ENCODE measurements at places on chromosomes 11 and 22.

GRCh38 chr11:2355000-2355644 is 22.0 kb upstream of the CD81 start:
- peak; percentile 14 for DNase-seq

- DNase-seq: peak; percentile 9
Measured at GRCh38 chr11:78907636-78908035, 333.0 kb upstream of the NARS2 start.

- no peak for DNase-seq
Measured at GRCh38 chr11:130077671-130078070, 8.0 kb downstream of the APLP2 start.

DNA sequence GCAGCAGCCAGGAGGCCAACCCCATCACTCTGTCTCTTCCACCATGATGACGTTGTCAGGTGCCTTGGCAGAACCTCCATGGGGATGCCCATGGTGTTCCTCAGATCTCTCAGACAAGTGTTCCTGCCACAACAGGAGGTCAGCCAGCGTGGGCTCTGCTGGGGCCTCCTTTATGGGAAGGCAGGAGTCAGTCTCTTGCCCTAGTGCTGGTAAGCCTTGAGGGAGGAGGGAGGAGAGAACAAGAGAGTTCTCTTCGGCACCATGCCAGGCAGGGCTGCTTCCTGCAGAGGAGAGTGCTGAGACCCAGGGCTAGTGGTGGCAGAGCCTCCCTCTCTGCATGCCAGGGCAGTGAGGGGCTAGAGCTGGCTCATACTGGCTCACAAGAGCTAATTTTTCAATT is 32.5 kb downstream of the GNAZ start:
- DNase-seq: no peak

DNA sequence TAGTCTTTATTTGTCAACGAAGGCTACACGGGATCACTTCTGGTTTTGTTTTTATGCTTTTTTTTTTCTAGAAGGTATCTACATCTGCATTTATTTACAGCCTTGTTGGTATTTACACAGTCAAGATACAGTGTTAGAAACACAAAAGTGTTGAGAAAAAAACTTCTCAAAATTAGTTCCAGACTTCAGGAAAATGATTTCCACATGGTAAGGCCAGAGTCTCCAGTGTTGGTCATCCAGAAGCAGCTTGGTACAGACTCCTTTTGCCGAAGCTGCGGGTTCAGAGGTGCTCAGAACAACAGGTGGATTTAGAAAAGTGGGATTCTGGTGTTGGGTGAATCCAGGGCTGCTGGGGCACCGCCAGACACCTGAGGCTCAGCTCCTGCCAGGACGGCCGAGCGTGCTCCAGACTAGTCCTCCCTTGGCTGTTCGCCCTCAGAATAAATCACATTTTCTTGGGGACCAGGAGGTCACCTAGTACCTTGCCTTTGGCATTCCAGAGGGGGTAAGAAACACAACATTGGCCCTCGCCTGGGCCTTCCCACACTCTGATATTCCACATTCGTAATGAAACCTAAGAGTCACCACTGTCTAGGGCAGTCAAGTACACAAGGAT is 78.7 kb upstream of the NARS2 start:
- no peak for DNase-seq

DNA sequence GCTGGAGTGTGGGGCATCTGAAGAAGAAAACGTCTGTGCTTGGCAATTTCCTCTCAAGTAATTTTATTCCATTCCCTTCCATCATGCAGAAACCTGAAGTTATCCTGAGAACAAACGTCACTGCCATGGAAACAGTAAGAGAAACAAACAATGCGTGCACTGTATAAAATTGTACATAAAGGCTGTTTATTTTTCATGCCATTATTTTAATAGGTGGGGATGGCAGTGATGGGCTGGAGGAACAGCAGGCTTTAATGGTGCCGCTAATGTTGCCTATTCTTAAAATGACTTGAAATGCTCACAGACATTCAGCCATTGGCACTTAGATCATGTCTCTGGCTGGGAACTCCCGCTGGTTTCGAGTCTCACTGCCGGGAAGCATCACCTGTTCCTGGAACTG is 7.5 kb upstream of the SEZ6L start:
- no peak for DNase-seq

GRCh38 chr22:24833881-24834495 is 28.0 kb downstream of the SGSM1 start:
- no peak for DNase-seq

- DNase-seq: no peak
Measured at GRCh38 chr11:83070731-83071566, 748 bp downstream of the RAB30 start.

GRCh38 chr22:29341056-29341848 is 25.8 kb upstream of the RASL10A start:
- DNase-seq: no peak

DNA sequence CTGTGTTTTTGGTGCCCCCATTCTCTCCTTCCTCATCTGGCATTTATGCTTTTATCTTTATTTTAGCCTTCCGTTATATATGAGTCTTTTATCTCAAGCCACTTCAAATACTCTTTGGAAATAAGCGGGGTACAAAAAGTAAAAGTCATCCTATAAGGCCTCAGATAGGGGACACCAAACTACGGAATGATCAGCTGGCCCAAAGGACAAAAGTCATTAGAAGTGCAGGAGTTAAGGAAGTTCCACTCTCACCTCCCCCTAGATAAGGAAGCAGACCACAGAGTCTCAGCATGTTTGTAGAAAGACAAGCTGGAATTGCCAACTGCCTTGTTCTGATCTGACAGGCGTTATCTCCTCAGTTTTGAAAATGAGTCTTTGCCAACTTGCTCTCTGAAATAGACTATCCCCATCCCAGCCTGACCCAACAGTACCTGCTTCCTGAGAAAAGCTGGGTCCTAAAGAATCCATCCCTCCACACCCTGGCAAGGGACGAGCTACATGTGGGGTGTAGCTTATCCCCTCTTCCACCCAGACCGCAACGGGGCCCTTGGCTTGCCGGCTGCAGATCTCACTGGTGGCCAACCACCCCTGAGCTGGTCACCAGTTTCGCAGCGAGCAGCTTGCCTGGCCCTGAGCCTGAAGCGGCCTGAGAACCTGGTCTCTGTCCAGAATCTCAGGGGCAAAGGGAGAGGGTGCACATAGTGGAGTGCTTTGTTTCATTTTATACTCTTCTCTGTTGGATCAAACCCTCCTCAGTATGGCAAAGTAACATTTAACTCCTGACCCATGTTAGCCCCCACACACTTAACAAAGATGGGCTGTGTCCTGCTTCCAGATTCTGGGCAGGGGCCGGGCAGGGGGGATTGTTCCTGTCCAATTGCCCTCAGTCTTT is 13.8 kb downstream of the FADS2 start:
- no peak for DNase-seq

DNA sequence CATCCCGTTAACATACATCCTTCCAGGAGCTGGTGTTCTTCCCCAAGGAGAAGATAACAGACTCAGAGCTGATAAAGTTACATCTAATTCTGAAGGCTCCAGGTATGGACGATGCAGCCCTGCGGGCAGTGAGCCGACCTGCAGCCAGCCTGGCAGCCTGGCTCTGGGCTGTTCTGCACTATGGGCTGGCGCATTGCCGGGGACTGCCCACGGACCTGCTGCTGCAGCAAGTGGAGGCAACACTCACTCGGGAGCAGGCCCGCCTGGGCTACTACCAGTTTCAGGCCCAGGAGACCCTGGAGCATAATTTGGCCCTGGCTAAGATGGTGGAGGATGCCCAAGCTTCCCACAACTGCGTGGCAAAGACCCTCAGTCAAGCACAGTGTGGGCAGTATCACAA is 39.7 kb downstream of the RRP8 start:
- DNase-seq: no peak

GRCh38 chr22:45164270-45165088 is 754 bp downstream of the NUP50 start:
- DNase-seq: peak; percentile 23

- no peak for DNase-seq
Measured at GRCh38 chr11:75146711-75147110, 4.2 kb upstream of the SLCO2B1 start.

GRCh38 chr11:111446404-111447111 is 65.6 kb downstream of the BTG4 start:
- DNase-seq: peak; percentile 93

- DNase-seq: no peak
Measured at GRCh38 chr11:105142167-105142566, 2.6 kb upstream of the CARD18 start.

- peak; percentile 20 for DNase-seq
Measured at GRCh38 chr11:129881570-129882170, 13.7 kb downstream of the NFRKB start.

DNA sequence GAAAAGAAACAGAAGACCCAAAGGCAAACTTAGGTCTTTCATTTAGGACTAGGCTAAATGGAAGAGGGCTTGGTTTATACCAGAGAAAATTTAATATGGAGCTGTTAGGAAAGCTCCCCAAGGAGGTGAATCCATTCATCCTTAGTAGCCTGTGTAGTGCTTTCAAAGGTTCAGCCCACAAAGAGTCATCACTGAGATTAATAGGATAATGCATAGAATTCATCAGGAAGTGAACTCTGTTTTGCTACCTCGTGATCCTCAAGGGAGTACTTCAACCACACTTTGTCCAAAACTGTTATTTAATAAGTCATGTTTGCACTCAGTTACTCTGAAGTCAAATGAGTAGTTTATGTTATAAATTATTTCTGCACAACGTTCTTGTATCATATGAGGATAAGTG is 43.3 kb upstream of the MMP7 start:
- DNase-seq: peak; percentile 53

Data from fibroblast of lung (primary cell).